ENCODE measurements at places on chromosomes 2 and 18.

DNA sequence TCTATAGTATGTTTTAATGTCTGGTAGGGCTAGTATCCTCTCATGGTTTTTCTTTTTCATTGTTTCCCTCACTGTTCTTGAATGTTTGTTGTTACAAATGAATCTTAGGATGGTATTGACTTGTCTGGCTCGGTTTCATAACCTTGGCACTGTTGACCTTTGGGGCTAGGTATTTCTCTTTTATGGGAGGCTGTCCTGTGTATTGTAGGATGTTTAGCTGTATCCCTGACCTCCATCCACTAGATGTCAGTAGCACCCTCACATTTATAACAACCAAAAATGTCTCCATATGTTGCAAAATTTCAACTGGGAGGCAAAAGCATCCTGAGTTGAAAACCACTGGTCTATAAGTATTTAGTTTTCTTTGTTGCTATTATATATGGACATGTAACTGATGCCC lies 7.0 kb upstream of the AOX1 start:
- DNase-seq = no peak

DNA sequence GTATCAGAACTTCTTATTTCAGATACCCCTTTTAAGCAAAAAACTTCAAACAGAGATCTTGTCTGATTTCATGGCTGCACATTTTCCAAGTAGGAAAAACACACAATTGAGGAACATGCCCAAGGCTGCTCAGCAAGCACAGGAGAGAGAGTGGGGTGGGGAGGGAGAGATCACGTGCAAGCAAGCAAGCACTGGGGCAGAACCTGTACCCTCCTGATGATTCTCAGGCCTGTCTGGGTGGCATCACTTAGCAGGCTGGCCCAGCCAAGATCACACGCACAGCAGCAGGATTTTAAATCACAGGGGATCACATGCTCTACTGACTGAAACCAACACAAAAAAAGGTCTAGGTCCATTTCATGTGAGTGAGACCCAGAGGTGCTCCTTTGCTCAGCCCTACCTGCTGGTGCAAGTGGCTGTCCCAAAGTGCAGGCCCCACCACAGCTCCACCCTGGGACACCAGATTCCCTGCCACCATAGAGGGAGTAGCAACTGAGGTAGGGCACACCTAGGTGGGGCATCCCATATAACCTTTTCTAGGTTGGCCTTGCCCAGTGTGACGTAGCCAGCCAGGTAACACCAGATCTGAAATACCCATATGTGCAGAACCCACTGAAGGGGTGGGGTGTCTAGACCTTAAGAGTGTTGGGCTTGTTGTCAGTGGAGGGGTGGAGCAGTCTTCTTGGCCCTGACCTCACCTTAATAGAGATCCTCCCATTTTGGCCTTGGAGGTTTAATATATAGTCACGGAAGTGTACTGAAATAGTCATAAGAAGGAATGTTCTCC lies 1.8 kb upstream of the LYPD6B start:
- no peak for DNase-seq

DNA sequence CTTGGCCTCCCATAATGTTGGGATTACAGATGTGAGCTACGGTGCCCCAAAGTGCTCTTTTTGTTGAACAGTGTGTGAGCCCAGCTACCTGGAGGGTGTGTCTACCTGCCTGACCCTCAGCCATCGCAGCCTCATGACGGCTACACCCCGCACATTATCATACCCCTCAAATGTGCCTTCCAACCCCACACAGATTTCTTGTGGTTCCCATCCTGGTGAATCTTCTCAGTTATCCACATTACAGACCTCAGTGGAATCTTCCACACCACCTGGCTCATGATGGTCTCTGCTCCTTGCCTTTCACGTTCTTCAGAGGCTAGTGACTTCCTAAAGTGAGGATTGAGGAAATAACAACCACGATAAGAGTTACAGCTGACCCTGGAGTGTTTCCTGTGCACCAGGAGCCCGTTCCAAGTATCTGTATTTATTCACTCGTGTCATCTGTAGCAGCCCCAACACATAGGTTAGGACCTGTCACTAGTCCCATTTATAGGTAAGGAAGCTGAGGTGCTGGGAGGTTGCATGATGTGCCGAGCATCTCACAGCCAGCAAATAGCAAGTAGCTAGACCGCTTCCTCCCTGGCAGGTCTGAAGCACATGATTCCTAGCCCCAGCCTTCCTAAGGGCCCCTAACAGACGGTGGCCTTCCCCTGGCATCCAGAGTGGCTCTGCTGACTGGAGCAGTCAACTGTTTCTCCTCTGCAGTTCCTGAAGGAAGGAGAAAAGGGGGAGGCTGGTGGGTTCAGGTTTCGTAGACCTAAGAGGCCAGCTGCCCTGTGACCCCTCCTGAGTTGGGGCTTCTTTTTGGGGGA lies 47.3 kb downstream of the TCF7L1 start:
- DNase-seq = no peak

- no peak for DNase-seq
Measured at GRCh38 chr18:34710458-34710914, 388 bp downstream of the DTNA start.

DNA sequence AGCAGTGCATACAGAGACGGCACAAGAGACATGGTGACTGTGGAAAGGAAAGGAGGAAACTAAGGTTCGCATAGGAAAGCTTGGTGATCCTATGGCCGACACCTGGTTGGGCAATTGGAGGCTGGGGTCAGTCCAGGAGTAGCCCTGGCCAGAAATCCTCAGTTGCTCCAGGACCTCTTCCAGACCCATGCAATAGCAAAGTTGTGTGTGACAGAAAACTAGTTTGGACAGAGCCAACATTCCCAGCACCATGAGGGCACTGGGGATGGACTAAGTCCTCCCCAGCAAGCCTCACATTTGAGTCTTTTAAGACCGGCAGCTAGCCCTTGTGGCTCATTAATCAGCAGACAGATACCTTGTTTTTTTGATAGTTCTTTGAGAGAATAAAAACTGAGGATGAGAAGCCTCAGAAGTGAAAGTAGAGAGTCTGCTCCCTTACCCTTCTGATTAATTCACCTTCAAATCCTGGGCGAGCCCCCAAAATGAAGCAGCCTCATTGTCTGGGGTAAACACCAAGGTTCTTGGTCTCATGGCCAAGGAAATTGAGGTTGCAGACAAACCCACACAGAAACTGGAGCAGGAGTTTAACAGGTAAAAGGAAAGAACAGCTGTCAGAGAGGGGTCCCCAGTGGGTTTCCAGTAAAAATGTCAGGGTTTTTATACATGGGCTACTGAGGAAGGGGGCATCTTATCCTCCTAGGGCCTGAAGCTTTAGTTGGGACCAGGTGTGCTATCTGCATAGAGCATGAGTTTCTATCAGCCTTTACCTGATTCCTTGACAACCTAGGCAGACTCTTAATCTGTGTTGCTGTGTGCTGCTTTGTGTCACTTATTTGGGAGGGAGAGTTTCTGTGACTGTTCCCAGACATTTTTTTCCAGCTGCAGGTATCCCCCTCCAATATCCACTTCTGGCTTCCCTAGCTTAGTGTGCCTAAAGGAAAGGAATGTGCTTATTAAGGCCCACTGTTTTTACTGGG lies 39.1 kb downstream of the STK17B start:
- no peak for DNase-seq

GRCh38 chr18:3209859-3210569 lies 9.8 kb downstream of the MYOM1 start:
- no peak for DNase-seq

DNA sequence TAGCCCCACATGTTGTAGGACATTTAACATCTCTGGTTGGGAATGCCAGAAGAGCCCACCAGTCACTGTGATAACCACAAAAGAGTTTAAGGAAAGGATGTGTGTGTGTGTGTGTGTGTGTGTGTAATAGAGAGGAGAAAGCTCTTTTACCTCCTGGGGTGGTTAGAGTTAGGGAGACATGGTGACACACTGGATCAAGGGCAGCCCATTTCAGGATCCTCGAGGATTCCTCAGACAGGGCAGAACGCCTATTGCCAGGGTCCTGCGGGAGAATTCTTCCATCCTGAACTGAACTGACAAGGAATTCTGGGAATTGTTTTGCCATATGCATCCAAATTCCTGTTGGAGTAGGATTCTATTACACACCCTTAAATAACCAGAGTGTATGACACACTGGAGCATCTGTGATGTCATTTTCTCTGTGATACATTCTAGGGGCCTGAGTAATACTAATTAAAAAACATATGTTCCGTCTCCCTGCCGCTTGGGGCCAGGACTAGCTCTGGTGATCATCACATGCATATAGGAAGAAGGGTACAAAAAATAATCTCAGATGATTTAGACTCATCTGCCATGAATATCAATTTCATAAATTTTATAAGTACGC lies 156.4 kb upstream of the MMADHC start:
- DNase-seq = no peak

DNA sequence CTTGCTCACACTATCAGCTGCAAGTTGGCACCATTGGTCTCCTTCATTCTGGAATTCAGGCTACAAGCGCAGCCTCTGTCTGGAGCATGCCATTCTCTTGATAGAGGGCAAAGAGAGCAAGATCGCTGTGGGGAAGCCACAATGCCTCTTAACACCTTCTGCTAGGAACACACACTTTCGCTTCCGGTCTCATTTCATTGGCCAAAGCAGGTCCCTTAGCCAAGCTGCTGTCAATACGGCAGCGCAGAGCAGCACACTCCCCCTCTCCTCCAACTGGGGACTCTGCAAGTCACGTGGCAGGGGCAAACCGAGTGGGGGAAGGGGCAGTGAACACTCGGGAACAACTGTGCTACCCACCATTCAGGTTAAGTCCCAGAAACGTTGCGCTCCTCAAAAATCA lies 98.1 kb downstream of the MMADHC start:
- no peak for DNase-seq

DNA sequence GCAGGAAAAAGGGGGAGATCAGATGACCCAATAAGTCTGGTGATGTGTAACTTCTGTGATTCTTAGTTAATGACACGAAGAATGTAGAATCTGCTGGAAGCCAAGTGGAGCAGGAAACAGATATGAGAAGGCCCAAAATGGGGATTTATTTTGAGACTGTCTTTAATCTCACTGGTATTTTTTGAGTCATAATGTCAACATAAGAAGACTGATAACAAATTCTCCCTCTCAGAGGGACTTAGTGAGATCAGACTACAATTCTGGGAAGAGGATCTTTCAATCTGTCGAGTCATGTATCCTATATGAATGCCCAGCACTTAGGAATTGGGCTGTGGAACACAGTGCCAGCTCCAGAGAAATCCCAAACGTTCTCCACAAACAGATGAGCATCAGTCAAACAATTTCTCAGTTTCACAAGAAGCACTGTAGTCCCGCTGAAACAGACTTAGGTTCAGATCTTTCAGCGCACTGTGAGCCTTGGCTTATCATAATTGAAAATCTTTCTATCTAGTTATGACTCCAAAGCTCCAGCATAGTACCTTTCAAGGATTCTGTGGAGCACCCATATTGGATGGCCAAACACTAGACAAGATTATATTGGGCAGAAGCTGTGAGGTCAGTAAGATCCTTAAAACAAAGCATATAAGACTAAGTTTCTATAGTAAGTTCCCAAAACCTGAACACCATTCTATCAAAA lies 738.2 kb downstream of the LRP1B start:
- no peak for DNase-seq

DNA sequence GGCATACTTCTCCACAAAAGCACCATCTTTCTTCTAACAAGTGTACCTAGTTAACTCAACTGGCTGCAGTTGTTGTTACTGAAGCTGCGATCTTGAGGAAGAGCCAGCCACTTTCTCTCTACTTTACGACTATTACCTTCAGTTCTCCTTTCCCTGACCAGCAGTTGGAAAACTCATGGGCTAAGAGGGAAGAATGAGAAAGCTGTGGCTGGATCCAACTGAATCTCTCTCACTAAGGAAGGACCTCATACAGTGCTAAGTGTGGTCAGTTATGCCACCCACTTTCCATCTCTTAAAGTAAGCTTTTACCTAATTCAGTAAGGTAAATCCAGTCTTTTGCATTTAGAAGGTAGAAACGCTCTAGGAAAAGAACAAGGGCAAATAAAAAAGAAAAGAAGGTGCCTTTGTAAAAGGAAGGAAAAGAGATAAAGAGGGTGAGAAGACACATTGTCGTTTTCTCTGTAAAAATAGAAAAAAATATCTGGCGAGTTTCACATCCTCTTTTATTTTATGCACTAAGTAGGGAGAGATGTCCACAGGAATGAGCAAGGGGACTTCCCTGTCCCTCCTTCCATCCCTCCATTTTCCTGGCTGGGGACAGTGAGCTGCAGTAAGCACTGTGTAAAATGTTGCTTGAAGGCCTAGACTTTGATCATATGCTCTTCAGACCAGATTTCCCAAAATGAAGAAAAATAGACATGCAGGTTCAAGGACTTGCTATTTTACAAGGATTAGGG lies 73.4 kb downstream of the PLEKHM3 start:
- DNase-seq = no peak

DNA sequence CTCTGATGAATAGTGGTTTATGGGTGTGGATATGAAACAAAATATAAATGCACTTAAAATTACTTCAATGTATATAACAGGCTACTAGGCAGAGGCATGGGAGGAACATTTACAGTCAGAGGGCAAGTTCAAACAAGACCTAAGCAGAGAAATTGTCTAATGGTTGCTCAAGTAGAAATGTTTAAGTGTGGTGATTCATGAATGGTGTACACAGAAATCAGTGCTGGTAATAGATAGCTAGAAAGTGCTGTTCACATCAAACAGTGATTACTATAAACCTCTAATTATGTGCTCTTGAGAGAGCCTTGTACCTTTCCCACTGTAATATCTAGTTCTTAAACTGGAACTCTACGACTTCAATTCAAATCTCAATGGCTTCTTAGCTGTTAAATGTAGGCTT lies 485.1 kb downstream of the NRXN1 start:
- no peak for DNase-seq
